ENCODE measurements at places on chromosomes 7 and 10.

GRCh38 chr10:121497513-121498470 lies 100.5 kb downstream of the FGFR2 start:
- DNase-seq: no peak

DNA sequence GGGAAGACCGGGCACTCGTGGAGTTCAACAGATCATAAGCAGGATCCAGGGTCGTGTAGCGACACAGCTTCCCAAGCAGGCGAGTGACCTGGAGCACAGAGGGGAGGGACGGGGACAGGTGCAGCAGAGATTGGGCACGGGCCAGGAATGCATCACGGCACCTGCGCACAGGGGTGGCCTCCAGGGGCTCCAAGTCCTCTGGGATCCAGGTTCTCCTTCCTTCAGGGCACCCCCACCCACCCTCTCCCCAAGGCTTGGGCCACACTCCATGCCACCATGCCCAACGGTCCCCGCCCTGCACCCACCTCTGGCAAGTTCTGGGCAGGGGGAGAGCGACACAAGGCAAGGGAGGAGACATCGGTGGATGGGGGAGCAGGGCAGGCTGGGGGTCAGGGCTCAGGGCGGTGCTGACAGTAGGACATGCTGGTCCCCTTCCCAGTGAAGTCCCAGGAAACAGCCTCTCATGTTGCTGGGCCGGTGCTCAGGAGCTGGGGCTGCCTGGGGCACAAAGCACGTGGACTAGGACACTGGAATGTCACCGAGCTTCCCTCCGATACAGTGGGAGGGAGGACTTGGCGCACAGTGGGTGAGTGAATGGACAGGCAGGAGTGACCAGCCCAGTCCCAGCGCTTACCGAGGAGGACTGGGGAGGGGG lies 597.3 kb downstream of the PTPRN2 start:
- DNase-seq: no peak

- no peak for DNase-seq
Observed at GRCh38 chr7:155879592-155879991, 67.3 kb upstream of the SHH start.

DNA sequence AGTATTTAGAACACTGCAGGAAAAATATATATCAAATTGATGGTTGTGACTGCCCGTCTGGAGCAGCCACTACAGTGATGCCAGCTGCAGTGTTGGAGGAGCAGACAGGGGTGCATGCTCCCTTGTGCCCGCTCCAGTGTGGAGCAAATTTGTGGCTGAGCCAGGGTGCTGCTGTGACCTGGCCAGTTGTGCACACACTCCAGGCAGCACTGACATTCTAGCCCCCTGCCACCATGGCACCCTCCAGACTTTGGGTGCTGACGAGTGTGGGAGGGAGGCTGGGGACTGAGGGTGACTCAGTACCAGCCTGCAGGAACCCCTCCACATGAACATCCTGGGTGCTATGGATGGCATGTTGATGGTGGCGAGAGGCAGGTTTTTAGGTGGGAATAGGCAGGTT lies 160.0 kb upstream of the PCDH15 start:
- DNase-seq: no peak

GRCh38 chr7:147513451-147513850 lies 1077.1 kb upstream of the C7orf33 start:
- DNase-seq: no peak

DNA sequence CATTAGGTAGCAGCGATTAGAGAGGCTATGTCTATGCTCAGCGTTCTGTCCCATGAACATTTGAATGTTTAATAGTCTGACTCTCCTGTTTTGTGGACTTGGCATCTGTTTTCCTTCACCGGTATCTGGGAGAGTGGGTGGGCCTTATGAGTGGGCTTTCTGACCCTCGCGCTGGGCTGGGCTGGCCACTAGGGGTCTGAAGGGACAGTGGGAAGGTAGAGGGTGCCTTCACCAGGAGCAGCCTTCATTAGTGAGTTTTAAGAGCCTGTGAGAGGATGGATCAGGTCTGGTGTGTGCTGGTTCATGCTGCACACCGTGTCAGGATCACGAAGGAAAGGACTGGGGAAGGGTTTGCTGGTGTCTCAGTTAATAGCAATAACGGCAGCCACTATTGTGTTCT lies 33.4 kb downstream of the DCLRE1A start:
- DNase-seq: no peak

DNA sequence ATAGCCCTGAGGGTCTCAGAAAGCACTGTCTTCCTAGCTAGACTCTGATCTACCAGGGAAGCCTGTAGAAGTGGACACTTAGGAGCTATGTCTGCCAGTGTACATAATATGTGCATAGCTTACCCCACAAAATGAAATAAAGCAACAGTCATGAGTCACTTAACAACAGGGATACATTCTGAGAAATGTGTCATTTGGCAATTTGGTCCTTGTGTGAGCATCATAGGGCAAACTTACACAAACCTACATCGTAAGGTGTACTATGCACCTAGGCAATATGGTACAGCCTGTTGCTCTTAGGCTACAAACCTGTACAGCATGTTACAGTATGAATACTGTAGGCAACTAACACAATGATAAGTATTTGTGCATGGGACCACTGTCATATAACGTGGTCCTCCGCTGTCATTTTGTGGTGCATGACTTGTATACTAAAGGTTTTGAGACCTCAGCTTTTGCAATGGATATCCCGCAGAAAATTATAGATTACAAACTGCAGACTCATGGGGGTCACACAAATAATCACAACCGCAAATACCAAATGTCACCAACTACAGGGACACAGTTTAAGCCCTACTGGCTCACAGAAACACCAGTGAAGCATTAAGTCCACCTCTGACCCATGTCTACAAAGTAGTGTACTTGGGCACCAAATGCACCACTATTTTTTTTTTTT lies 1.7 kb downstream of the URGCP start:
- no peak for DNase-seq

- no peak for DNase-seq
Observed at GRCh38 chr10:49642311-49642710, 28.5 kb downstream of the CHAT start.

- DNase-seq: no peak
Observed at GRCh38 chr10:27052656-27053055, 47.6 kb downstream of the ANKRD26 start.

Measured in T-helper 22 cell (primary cell).